ENCODE measurements at places on chromosomes 6 and 20.

DNA sequence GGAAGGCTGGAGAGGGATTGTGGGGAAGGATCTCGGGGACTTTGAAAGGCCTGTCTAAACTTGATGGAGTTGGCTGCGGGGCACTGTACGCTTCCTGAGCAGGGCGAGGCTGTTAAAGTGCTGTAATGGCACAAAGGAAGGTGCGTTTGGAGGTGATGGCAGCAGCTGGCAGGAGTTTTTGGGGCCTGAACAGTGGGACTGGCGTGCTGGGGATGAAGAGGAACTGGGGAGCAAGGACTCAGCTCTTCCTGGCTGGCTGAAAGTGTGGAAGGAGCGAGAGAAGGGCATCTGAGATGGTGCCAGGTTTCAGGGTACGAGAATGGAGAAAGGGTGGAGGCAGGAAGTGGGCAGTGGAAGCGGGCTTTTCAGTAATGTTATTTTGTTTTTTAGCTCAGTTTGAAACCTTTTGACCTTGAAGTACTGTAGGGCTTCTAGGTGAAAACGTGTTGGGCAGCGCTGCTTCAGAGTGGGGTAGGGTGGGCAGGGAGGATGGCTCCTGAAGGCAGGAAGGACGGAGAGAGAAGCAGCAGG is 8.0 kb downstream of the TMEM181 start:
- DNase-seq: no peak

DNA sequence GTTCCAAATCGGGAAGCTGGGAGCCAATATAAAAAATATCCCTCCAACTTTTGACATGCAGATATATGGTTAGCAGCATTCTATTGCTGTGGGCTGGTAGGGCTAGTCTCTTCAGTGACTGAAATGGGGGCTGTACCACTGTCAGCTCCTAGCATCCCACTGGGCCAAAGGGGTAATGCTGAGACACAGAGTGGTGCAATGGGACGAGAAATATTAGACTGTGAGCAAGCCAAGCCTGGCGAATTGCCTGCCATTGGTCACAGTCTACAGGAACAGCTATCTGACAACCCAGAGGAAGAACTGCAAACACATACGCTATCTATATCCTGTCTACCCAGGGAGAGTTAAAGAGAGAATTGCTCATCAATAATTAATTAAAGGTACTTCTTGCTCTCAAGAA is 3.5 kb downstream of the SLC35F1 start:
- DNase-seq: no peak

GRCh38 chr6:160996131-160996601 is 4.6 kb downstream of the MAP3K4 start:
- DNase-seq: no peak

- DNase-seq: no peak
These were observed 538.2 kb upstream of the EYS start for GRCh38 chr6:66245231-66245630.

DNA sequence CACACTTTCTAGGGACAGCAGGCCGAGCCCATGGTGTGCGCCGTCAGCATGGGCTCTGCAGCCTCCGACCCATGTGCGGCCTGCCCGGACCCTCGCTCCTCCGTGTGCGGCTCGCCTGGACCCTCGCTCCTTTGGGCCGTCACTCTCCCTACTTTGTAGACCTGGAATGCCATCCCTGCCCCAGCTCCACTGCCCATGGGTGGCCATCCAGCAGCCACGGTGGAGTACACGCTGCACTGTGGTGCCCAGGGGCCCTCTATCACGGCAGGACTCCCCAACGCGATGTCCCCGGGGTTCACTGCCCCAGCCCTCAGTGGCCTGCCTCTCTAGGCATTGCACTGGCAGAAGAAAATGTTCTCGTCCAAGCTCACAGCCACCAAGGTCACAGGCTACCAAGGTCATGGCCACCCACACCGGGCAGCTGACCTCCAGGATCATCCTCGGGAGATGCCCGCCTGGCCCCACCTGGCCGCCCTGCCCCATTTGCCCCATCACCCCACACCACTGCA is 24.1 kb upstream of the MRGBP start:
- no peak for DNase-seq

DNA sequence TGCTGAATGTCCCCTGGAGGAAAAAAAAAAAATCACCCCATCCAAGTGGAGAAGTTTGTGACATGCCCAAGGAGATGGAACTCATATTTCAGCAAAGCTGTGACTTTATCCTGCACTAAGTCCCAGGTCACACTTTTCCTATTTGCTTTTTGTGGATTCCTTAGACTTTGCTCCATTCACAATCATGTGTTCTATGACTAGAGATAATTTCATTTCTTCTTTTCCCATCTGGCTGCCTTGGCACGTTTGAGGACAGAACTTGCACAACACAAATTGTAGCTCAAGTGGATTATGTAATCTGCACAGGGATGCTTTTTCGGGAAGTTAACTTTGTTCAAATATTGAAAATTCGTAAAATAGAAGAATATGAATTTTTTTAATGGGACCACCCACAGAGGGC is 100.7 kb upstream of the PTPN1 start:
- no peak for DNase-seq

DNA sequence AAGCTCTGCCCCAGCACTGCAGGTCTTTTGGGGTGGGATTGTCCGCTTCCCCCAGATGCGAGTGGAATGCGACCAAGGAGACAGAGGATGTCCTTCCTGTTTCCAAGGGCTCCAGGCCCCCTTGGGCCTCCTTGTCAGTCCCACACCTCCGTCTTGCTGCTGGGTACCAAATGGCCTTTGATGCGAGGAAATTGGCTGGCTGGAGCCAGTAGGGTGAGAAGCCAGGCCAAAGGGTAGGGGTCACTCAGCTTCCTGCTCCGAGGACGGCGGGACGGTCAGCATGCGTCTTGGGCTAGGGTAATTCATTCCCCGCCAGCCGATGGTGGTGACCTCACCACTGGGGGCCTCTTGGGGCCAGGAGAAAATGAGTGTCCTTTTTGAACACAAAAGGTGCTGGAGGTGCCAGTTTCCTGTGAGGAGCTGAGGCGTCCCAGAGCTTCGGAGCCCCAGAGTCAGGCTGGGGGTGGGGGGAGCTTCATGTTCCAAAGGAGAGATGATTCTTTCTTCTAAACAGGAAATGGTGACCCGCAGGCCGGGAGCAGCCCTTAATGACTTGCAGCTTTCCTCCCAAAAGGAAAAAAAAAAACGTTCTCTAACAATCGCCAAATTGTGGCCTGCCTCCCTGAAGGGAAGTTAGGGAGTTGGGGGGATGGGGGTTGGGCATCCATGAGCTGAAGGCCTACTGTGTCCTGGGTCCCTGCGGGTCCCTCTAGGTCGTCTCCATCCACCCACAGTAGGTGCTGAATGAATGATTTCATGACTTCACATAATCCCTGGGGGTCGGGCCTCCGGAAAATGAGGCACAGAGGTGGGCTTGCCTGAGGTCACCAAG is 6.7 kb downstream of the SNAI1 start:
- no peak for DNase-seq

GRCh38 chr6:119137194-119138072 is 59.0 kb upstream of the FAM184A start:
- DNase-seq: no peak

GRCh38 chr6:16592223-16592911 is 168.9 kb downstream of the ATXN1 start:
- DNase-seq: no peak

GRCh38 chr6:145673504-145673903 is 61.8 kb downstream of the EPM2A start:
- no peak for DNase-seq

GRCh38 chr6:127497410-127497809 is 21.7 kb downstream of the MTCL3 start:
- no peak for DNase-seq

DNA sequence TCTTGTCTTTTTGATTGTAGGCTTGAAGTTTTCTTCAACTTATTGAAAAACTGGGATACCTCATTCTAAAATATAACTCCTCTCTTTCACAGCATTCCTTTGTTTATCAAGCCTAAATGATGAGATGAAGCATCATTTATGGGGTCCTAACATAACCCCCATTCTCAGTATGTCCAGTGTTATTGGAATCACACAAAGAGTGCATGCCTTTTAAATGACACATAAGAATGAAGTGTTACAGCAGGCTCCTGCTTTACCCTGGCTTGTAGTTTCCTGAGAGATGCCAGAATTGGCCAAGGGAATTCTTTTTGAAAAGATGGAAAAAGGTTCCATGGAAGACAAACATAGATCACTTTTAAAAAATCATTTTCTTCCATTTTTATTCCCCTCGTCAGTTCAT is 502.4 kb downstream of the BCKDHB start:
- DNase-seq: no peak
